ENCODE measurements at places on chromosomes 6 and 20. TPM values are rescaled to one million over a fixed set of nuclear protein-coding genes. Genes with fewer than 3 reads are reported as not detected.

Gene DEFB124
- not detected for total RNA-seq

DNA sequence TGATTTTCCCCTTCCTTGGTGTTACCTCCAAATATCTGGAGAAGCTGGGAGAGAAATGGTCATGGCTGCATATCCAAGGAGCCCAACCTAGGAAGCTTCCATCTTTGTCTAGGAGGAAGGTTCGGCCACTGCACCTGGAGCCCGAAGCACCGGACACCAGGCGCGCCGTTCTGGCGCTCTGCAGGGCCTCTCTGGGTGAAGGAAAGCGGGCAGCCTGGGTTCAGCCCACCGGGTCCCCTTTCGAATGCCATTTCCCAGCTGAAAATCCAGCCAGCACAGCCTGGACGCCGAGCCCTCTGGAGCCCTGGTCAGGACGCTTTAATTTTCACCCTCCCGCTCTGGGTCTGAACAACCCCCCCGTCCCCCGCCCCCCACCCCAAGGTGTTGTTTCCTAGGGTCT is 1.2 kb downstream of the LINC00237 start:
- DNase-seq: no peak

DNA sequence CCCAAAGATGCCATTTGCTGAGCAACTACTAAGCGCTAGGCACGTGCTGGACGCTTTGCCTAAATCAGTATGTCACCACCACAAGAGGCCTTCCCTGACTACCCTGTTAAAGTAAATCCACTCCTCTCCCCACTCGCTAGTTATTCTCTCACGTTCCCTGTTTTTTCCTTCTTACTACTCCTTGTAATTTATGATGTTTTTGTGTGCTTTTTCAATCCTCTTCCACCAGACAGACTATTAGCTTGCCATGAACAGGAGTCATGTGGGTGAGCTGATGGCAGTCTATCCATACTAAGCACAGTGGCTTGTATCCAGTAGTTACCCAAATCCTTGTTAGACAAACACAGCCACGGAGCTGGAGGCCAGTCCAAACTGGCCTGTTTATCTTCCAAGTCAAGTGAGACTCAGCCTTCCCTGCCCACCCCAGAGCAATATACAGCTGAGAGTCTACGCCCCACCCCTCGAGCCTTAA is 41.2 kb downstream of the C6orf132 start:
- no peak for DNase-seq

Gene EBF4
- 4.8 TPM for total RNA-seq

Gene CTAGE9
- total RNA-seq: not detected

DNA sequence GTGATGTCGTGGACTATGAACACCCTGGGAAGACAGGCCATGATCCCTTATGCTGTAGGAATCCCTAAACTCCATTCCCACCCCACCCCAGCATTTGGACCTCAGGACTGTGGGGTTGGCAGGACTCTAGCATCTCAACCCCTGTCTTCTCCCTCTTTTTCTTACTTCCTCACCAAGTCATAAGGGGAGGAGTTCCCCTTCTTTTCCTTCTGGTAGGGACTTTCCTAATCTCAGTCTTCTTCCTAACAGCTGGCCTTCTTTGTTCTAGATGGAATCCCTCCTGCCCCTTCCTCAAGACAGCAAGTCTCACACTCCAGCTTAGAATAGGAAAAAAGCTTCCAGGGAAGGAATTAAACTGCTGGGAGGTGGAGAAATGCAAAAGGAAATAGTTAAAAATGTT is 2.3 kb upstream of the SIRPB2 start:
- no peak for DNase-seq

Measured in cardiac septum (tissue), 1 donor.